Aorta (tissue), 5 donors: ENCODE measurements at places on chromosomes 12 and 14. TPM values are rescaled to one million over a fixed set of nuclear protein-coding genes. Genes with fewer than 3 reads are reported as not detected.
A peak's percentile ranks its signal among the peaks of the same experiment; 100 is the strongest.

GRCh38 chr14:34257505-34257904 lies 204.5 kb downstream of the SPTSSA start:
- no peak for DNase-seq
- H3K36me3 ChIP-seq: no peaks in the 10 kb centered on the region
- no peak overlapping the region for H3K4me3 ChIP-seq
- no peaks in the 10 kb centered on the region for H3K4me1 ChIP-seq

DNA sequence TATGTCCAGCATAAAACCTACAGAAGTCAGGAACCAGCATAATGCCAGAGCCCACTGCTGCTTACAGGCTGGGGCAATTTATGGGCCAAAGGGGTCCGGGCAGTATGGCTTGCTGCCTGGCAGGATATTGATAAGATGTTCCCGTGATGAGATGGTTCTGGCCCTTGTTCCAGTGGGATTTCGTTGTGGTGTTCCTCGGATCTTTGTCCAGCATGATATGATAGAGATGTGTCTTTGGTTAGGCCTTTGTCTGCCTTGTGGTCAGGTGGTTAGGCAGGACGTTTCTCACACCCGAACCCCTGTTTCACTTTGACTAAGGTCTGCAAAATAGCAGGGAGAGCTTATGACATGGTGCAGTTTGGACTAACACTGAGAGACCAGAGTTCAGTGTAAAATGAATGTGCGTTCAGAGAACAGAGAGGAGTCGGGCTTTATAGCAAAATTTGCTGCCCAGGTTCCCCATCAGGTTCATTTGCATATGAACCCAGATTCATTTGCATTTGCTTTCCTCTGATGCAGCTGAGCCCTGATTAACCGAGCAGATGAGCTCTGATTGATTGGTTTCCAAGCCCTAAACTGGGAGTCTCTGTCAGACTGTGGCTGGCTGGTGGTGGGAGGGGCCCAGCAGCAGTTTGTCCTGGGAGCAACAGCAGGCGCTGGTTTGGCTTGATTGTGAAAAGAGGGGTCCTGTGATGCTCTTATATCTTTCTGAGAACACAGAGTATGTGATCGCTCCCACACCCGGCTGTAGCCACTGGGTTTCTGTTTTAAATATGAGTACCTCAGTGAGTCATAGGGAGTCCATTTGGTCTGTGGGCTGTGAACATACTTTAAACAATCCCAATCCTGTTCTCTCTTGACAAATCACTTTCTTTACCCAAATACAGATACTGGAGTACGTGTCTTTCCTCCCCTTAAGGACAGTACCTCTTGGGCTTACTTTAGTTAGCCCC lies 156.3 kb upstream of the PZP start:
- DNase-seq: no peak
- H3K36me3 ChIP-seq: no peaks in the 10 kb centered on the region
- H3K27ac ChIP-seq: no peak overlapping the region
- no peak overlapping the region for H3K4me3 ChIP-seq
- no peaks in the 10 kb centered on the region for H3K4me1 ChIP-seq

GRCh38 chr12:118330421-118331018 lies 42.2 kb downstream of the TAOK3 start:
- DNase-seq: no peak
- H3K27me3 ChIP-seq: no peaks in the 10 kb centered on the region
- no peak overlapping the region for H3K27ac ChIP-seq
- H3K4me3 ChIP-seq: no peak overlapping the region
- H3K4me1 ChIP-seq: no peaks in the 10 kb centered on the region

DNA sequence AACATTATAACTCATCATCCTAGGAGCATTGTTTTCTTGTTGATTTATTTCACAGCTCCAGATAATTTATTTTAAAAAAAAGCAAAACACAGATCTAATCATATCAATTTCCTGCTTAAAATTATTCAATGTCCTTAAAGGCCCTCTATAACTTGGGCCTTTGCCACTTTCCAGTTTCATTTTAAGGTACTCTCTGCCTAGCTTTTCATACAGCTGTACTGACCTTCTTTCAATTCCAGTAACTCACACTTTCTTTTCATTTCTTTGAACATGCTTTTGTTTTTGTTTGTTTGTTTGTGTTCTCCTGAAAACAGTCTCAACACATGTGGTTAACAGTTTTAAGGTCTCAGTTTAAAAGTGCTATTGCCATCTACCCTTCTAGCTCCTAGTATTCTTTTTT lies 281.9 kb downstream of the ACSS3 start:
- H3K36me3 ChIP-seq: no peaks in the 10 kb centered on the region
- H3K27me3 ChIP-seq: no peaks in the 10 kb centered on the region
- no peak overlapping the region for H3K4me3 ChIP-seq
- no peak overlapping the region for H3K27ac ChIP-seq

GRCh38 chr12:25189656-25190055 lies 5.3 kb downstream of the DNAI7 start:
- no peak for DNase-seq
- H3K4me1 ChIP-seq: no peaks in the 10 kb centered on the region
- no peak overlapping the region for H3K27ac ChIP-seq
- H3K27me3 ChIP-seq: no peaks in the 10 kb centered on the region
- H3K36me3 ChIP-seq: no peaks in the 10 kb centered on the region
- H3K4me3 ChIP-seq: no peak overlapping the region

DNA sequence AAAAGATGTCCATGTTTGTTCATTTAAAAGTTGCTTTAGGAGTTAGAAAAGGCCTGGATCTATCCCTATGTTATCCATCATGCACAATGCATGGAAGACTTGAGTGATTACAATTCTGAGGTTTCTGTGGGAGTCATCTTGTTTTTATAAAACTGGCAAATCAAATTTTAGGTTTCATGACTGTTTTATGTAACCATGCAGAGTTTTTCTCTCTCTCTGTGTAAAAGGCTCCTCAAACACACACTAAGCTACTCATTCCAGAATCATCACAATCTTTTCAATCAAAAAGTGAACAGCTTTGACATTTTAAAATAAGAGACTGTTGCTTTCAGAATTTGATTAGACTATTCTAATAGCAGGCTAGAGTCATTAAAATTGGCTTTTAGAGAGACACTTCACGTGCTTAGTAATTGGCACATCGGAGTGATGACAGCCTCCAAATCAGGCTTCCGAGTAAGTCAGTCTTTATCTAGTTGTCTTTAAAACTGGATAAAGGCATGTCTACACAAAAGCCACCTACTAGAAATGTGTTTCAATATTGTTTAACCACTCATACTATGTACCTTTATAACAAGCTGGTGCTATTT lies 31.9 kb downstream of the PRICKLE1 start:
- no peak overlapping the region for H3K4me3 ChIP-seq
- no peaks in the 10 kb centered on the region for H3K27me3 ChIP-seq
- H3K4me1 ChIP-seq: no peaks in the 10 kb centered on the region
- no peaks in the 10 kb centered on the region for H3K36me3 ChIP-seq
- no peak overlapping the region for H3K27ac ChIP-seq

- H3K27me3 ChIP-seq: no peaks in the 10 kb centered on the region
- H3K4me1 ChIP-seq: peaks cover 2% of the 10 kb centered on the region
- no peak overlapping the region for H3K27ac ChIP-seq
- peak overlapping the region; percentile 83 for H3K4me3 ChIP-seq
Measured at GRCh38 chr12:81077329-81077685, 572 bp upstream of the ACSS3 start.

DNA sequence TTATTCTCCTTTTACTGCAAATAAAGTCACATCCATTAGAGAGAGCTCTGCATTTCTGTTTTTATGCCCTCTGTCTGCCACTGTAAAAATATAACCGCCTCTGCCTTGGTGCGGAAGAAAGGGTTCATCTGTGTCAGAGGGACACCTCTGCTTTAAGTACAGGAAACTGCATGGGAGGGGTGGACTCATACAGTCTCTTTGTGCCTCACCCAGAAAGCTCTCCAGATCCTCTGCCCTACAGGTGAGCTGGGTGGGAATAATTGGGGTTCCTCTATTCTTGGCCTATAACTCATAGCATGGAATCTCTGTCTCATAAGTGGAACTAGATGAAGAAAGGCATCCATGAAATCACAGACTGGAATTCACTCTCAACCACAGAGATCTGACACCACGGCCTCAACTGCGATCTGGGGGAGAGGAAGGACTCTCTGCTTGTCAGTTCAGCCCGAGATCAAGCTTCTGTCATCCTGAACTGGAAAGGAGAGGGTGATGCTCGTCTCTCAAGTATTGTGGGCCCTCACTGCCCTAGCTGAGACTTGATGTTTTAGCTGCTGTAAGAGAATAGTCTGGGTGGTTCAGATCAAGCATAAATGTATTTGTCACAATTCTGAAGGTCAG lies 702.3 kb downstream of the TMEM121 start:
- H3K4me3 ChIP-seq: no peak overlapping the region
- DNase-seq: no peak
- no peak overlapping the region for H3K27ac ChIP-seq
- H3K36me3 ChIP-seq: no peaks in the 10 kb centered on the region
- no peaks in the 10 kb centered on the region for H3K27me3 ChIP-seq

DNA sequence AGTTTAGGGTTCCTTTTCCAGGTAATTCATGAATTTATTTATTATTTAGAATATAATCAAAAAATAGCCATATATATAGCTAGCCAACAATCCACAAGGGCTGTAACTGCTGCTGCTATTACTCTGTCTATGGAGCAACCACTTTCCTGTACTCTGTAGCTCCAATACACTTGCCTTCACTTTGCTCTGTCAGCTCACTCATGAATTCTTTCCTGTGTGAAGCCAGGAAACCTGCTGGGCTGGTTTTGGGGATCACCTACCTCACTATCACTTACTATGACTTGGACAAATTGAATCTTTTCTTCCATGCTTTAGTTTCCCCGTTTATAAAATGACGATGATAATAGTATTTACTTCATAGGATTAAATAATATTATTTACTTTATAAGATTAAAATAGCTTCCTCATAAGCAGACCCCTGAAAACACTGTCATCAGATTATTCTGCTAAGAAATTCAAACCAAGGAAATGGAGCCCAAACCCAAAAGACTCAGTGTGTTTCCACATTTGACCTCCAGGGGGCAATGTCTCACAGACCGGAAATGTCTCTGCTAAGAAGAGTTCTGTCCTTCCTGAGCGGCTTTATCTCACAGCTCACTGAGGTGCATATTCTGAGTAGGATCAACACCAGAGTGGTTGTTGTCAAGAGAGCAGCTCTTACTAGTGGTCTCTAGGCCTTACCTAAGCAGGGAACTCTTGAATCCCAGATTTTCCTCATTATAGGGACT lies 457.1 kb downstream of the DAD1 start:
- no peak overlapping the region for H3K4me3 ChIP-seq
- H3K27ac ChIP-seq: no peak overlapping the region
- peaks cover 2% of the 10 kb centered on the region for H3K27me3 ChIP-seq
- no peak for DNase-seq
- no peaks in the 10 kb centered on the region for H3K4me1 ChIP-seq

- H3K36me3 ChIP-seq: no peaks in the 10 kb centered on the region
- no peaks in the 10 kb centered on the region for H3K27me3 ChIP-seq
- no peak for DNase-seq
- no peak overlapping the region for H3K4me3 ChIP-seq
- H3K27ac ChIP-seq: no peak overlapping the region
Measured at GRCh38 chr12:131784909-131785762, 43.1 kb upstream of the MMP17 start.

DNA sequence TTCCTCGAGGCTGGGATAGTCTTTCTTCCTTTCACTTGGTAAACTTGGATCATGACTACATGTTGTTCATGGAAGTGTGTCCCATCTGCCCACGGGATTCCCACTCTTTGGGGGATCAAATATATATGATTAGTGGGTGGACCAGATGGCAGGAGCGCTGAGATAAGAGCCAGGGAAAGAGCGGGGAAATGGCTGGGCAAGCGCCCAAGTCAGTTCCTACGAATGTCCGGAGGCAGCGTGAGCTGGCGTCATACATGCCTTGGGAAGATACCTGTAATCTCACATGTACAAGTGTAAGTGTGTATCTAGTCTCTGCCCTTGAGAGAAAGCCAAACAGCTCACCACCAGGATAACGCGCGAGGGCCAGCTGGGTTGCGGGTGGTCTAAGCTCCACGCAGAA lies 62.3 kb downstream of the FZD10 start:
- no peaks in the 10 kb centered on the region for H3K27me3 ChIP-seq
- H3K4me1 ChIP-seq: no peaks in the 10 kb centered on the region

GRCh38 chr12:90360300-90360699 lies 594.7 kb downstream of the CCER1 start:
- H3K27me3 ChIP-seq: no peaks in the 10 kb centered on the region
- H3K4me3 ChIP-seq: no peak overlapping the region
- no peak for DNase-seq
- no peak overlapping the region for H3K27ac ChIP-seq
- H3K36me3 ChIP-seq: no peaks in the 10 kb centered on the region

- no peaks in the 10 kb centered on the region for H3K27me3 ChIP-seq
- peak; percentile 68 for DNase-seq
Measured at GRCh38 chr12:31324845-31325523, 966 bp downstream of the SINHCAF start.

Gene FAIM2
- 0.58 TPM for total RNA-seq

Gene PLCZ1
- total RNA-seq: 0.66 TPM

Gene CELA1
- not detected for total RNA-seq

Gene GABARAPL1
- 103 TPM for total RNA-seq

Gene RNASE2
- 5.8 TPM for total RNA-seq

Gene C12orf42
- total RNA-seq: not detected
